ENCODE measurements at places on chromosomes 3 and 15. TPM values are rescaled to one million over a fixed set of nuclear protein-coding genes. Genes with fewer than 3 reads are reported as not detected.

IRAK2 gene
- 5.1 TPM for total RNA-seq

CD80 gene
- total RNA-seq: 0.96 TPM

CFAP161 gene
- not detected for total RNA-seq

CCR8 gene
- not detected for total RNA-seq

USP13 gene
- total RNA-seq: 11.4 TPM

CERS3 gene
- total RNA-seq: 3.7 TPM

PRR20G gene
- not detected for total RNA-seq

PLCL2 gene
- total RNA-seq: 21.9 TPM

CORO2B gene
- total RNA-seq: 3.5 TPM

PSMD2 gene
- 214 TPM for total RNA-seq

FETUB gene
- not detected for total RNA-seq

ADGRG7 gene
- total RNA-seq: not detected

DNA sequence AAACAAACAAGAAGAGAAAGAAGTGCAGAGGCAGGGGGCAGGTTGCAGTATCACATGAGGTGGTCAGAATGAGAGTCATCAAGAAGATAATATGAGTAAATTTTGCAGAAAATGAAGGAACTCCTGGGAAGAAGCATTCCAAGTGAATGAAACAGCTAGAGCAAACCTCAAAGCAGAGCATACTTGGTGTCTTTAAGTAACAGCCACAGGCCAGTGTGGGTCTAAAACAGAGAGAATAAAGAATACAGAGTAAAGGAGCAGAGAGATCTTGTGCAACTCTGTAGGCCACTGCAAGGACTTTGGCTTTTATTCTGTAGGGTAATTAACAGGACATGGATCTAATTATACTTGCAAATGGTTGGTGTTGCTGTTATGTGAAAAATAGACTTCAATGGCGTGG is 81.3 kb downstream of the STAC start:
- no peak overlapping the region for H3K4me3 ChIP-seq
- no peaks in the 10 kb centered on the region for H3K27me3 ChIP-seq
- no peaks in the 10 kb centered on the region for H3K4me1 ChIP-seq
- DNase-seq: no peak

GRCh38 chr3:55968331-55968730 is 481.2 kb upstream of the WNT5A start:
- H3K27ac ChIP-seq: no peak overlapping the region
- no peaks in the 10 kb centered on the region for H3K4me1 ChIP-seq
- no peak for DNase-seq
- H3K4me3 ChIP-seq: no peak overlapping the region
- H3K36me3 ChIP-seq: no peaks in the 10 kb centered on the region

DNA sequence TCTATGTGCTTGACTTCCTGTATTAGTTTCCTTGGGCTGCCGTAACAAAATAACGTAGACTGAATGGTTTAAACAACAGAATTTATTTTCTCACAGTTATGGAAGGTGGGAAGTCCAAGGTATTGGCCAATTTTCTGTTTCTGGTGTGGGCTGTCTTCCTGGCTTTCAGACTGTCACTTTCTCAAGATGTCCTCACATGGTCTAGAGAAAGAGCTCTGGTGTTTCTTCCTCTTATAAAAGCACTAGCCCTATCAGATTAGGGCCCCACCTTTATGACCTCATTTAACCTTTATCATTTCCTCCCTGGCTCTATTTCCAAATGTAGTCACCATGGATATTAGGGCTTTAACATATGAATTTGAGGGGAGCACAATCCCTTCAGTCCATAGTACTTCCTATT is 54.6 kb downstream of the SPRED1 start:
- no peaks in the 10 kb centered on the region for H3K36me3 ChIP-seq
- H3K27me3 ChIP-seq: no peaks in the 10 kb centered on the region
- no peak overlapping the region for H3K4me3 ChIP-seq
- DNase-seq: no peak
- no peaks in the 10 kb centered on the region for H3K4me1 ChIP-seq
- no peak overlapping the region for H3K27ac ChIP-seq

- no peaks in the 10 kb centered on the region for H3K4me1 ChIP-seq
- H3K27ac ChIP-seq: no peak overlapping the region
- no peak for DNase-seq
- H3K27me3 ChIP-seq: no peaks in the 10 kb centered on the region
- H3K36me3 ChIP-seq: no peaks in the 10 kb centered on the region
Measured at GRCh38 chr3:120114981-120115380, 20.7 kb upstream of the GSK3B start.

DNA sequence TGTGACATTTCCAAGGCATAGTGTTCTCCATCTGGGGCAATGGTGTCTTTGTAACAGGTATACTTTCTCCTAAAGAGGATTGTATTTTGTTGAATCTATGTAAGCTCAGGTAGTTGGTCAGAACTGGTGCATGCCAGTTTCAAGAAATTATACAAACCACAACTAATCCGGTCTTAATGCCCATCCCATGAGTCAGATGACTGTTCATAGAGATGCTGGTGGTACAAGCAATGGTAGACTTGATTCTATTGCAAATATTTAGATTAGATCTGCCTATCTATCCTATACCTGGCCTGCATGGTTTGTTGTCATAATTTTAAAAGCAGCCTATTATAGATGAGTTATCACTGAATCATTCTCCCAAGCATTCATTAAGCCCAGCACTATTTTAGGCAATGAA is 43.5 kb downstream of the ATP13A5 start:
- H3K36me3 ChIP-seq: no peaks in the 10 kb centered on the region
- no peak overlapping the region for H3K27ac ChIP-seq
- DNase-seq: no peak
- no peaks in the 10 kb centered on the region for H3K4me1 ChIP-seq
- H3K4me3 ChIP-seq: no peak overlapping the region

DNA sequence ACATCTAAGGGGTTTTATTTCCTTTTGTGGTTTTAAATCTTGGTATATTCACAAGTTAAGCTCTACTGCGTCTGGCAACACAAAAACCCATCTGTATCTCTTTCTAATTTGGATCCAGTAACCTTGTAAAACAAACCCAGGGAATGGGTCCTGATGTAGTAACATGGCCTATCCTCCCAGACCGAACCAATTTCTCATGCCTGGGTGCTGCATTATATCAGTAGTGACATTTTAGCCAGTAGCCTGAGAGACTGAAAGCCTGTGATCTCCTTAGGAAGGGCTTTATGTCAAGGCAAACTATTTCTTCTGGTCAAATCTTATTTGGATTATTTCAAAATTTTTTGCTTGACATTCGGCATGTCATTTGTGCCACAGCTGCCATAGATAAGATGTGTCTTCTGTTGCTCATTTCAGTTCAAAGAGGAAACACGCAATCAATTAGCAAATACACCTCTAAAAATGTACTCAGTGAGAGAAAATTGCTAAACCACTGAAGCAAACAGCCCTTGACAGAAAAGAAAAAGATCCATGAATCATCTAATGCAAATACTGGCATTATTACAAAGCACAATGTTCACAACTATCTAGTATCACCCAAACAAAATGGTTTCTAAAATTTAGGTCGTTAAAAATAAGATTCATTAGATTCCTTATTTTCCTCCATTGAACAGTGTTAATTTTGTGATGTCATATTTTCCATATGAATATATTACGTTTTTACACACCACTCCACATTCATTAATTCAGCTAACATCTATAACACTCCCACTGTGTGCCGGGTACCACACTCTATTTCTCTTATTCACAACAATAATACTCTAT is 4.0 kb downstream of the NPTN start:
- H3K4me3 ChIP-seq: no peak overlapping the region
- H3K27me3 ChIP-seq: no peaks in the 10 kb centered on the region
- peaks cover 6% of the 10 kb centered on the region for H3K4me1 ChIP-seq
- no peak for DNase-seq

GRCh38 chr3:177498037-177498857 is 301.0 kb upstream of the TBL1XR1 start:
- H3K36me3 ChIP-seq: no peaks in the 10 kb centered on the region
- no peak overlapping the region for H3K4me3 ChIP-seq
- H3K4me1 ChIP-seq: no peaks in the 10 kb centered on the region
- no peak for DNase-seq

GRCh38 chr3:62688812-62689211 is 186.4 kb downstream of the CADPS start:
- H3K36me3 ChIP-seq: no peaks in the 10 kb centered on the region
- H3K27me3 ChIP-seq: no peaks in the 10 kb centered on the region
- H3K27ac ChIP-seq: no peak overlapping the region
- no peak overlapping the region for H3K4me3 ChIP-seq
- no peak for DNase-seq

- H3K36me3 ChIP-seq: no peaks in the 10 kb centered on the region
- H3K27ac ChIP-seq: no peak overlapping the region
- H3K27me3 ChIP-seq: no peaks in the 10 kb centered on the region
- H3K4me1 ChIP-seq: no peaks in the 10 kb centered on the region
Measured at GRCh38 chr15:55708720-55709119, 34.2 kb downstream of the PRTG start.

GRCh38 chr15:66172324-66172980 is 81.1 kb downstream of the MEGF11 start:
- no peaks in the 10 kb centered on the region for H3K4me1 ChIP-seq
- H3K27me3 ChIP-seq: no peaks in the 10 kb centered on the region
- no peak overlapping the region for H3K27ac ChIP-seq
- H3K36me3 ChIP-seq: no peaks in the 10 kb centered on the region
- H3K4me3 ChIP-seq: no peak overlapping the region

DNA sequence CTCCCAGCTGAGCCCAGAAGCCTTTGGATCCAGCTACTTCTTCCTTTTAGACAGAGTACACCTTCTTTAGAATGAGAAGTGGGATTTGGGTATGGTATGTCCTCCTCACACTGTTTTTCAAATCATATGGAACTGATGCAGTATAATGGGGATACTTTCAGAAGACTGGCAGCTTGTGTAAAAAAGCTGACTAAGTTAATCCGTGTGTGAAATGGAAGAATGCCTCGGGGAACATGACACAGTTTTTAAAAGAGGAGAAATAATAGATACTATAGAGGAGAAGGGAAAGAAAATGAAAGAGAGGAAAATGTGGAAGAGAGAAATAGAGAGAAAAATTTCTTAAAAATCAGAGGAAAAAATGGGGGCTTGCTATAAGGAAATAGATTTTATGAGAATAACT is 47.7 kb downstream of the TUSC7 start:
- H3K4me3 ChIP-seq: no peak overlapping the region
- no peaks in the 10 kb centered on the region for H3K4me1 ChIP-seq
- H3K27me3 ChIP-seq: no peaks in the 10 kb centered on the region
- no peak for DNase-seq
- no peaks in the 10 kb centered on the region for H3K36me3 ChIP-seq

DNA sequence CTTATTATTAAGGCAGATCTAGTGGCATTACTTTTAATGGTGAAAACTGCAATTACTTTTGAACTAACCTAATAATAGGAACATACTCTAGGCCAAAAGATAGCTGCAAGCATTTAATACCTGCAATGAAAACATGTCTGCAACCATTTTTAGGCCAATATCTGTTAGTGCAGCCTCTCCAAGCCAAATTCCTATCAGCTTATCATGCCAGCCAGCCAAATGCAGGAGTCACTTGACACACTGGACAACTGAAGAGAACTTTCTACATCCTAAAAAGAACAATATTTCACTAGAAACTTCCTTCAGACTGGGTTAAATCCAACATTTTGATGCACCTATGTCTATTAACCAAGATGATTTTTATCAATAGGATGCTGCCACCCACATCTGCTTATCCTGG is 33.8 kb downstream of the CCDC54 start:
- no peaks in the 10 kb centered on the region for H3K27me3 ChIP-seq
- no peaks in the 10 kb centered on the region for H3K4me1 ChIP-seq
- DNase-seq: no peak
- H3K4me3 ChIP-seq: no peak overlapping the region

DNA sequence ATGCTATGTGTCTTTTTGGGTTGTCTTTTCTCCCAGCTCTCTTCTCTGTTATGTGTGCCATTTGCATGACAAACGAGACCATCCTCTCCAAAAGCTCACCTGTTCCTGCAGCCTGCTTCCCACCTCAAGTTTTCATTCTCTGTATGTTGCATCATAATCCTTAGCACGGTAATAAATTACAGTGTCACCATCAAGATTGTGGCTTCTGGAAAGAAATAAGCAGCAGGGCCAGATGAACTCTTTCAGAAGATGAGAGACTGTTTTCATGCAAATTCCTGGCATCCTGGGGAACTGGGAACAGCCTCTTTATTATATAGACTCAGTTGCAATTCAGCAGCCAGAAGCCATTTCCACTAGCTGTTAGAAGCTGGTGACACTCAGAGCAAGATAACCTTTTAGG is 436.7 kb downstream of the EPHB1 start:
- no peak for DNase-seq
- no peaks in the 10 kb centered on the region for H3K36me3 ChIP-seq
- no peak overlapping the region for H3K27ac ChIP-seq
- no peaks in the 10 kb centered on the region for H3K27me3 ChIP-seq
- no peak overlapping the region for H3K4me3 ChIP-seq
- H3K4me1 ChIP-seq: no peaks in the 10 kb centered on the region

DNA sequence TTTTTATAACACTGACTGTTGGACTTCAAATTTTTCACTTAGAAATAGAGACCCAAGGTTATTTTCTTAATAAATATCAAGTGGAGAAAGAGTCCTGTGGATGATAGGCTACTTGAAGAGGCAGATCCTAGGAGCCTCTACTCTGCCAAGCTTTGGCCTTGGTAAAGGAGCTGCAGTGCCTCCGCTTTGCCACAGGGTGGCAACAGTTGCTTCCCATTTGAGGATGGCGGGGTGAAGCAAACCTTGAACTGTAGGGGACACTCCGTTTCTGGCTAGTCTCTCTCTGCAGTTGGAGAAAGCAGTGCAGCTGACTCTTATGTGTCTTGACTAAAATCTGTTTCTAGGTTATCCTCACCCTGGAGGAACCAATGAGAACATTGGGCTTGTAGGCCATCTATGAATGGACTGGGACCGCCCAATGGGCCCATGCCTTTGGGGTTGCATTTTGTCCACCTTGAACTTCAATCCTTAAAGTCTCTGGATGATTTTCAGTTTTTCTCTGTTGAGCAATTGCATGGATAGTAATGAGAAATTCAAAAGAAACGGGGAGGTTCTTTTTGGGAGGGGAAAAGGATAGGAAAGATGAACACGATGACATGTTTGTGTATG is 9.8 kb downstream of the SCG5 start:
- H3K4me3 ChIP-seq: no peak overlapping the region
- no peak overlapping the region for H3K27ac ChIP-seq
- H3K27me3 ChIP-seq: no peaks in the 10 kb centered on the region

GRCh38 chr3:63656786-63657185 is 4.3 kb downstream of the SNTN start:
- no peak overlapping the region for H3K4me3 ChIP-seq
- no peaks in the 10 kb centered on the region for H3K4me1 ChIP-seq
- H3K36me3 ChIP-seq: no peaks in the 10 kb centered on the region
- no peak overlapping the region for H3K27ac ChIP-seq

DNA sequence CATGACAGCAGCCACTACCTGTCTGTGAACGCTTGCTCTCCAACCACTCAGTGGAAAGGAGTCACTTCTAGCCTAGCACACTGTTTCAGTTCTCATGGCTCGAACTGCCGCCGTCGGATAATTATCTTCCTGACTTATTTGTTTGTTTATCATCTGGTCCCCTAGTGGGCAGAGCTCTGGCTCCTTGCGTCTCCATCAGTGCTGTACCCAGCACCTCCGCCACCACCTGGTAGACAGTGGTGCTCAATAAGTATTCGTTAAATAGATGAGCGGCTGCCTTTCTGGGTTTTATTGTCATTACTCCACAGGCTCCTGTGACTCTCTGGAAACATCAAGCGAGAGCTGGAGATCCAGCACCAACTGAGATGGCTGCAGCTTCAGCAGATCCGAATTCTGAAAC is 297.5 kb downstream of the NTRK3 start:
- no peaks in the 10 kb centered on the region for H3K27me3 ChIP-seq
- H3K4me1 ChIP-seq: no peaks in the 10 kb centered on the region
- H3K4me3 ChIP-seq: no peak overlapping the region
- no peak overlapping the region for H3K27ac ChIP-seq

- no peak for DNase-seq
- H3K36me3 ChIP-seq: no peaks in the 10 kb centered on the region
- peaks cover 4% of the 10 kb centered on the region for H3K4me1 ChIP-seq
- peak overlapping the region; percentile 89 for H3K4me3 ChIP-seq
- H3K27me3 ChIP-seq: no peaks in the 10 kb centered on the region
- H3K27ac ChIP-seq: peak overlapping the region; percentile 95
Measured at GRCh38 chr15:96343113-96344059, 12.9 kb downstream of the NR2F2 start.

Measured in breast epithelium (tissue), 4 donors.